ENCODE measurements at places on chromosomes 3 and 15.

DNA sequence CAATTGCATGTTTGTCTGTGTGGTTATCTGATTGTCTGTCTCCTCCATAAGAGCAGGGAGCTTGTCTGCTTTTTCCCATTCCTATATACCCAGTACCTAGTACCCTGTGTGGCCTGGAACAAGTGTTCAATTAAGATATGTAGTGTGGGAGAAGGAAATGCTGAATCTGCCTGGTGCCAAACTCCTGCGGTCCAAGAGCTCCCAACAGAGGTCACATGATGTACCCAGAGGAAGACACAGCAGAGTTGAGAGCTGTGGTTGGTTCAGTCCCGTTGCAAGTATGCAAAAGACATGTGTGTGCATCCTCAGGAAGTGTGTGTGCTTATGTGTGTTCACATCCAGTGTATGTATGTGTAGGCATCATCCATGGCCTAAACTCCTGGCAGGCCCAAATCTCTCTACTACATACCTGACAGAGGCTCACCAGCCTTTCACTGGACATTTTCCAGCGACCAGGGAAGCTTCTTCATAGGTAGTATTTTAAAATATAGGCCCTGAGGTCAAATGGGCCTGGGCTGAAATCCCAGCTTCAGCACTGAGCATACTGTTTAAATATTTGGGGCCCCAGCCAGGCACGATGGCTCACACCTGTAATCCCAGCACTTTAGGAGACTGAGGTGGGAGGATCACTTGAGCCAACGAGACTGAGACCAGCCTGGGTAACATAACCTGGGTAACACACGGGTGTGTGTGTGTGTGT lies 34.0 kb upstream of the ITGA11 start:
- DNase-seq = no peak

DNA sequence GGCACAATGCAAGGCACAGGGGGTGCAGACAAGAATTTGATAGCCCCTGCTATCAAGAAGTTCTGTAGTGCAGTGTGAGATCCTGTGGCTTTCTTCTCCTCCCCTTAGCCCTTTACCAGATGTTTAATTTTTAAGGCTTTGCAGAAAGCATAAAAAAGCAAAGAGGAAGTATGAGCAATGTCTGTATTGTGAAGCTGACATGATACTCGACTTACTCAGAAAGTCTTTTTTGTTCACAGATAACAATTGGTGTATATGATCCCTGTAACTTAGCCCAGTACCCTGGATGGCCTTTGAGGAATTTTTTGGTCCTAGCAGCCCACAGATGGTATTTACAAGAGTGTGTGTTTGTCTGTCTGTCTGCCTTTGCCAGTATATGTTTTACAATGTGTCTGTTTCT lies 58.9 kb downstream of the ATG7 start:
- DNase-seq = no peak

- no peak for DNase-seq
Measured at GRCh38 chr15:82301296-82302016, 38.8 kb downstream of the SAXO2 start.

- DNase-seq = peak; percentile 62
Measured at GRCh38 chr3:46693892-46694226, 380 bp upstream of the ALS2CL start.

DNA sequence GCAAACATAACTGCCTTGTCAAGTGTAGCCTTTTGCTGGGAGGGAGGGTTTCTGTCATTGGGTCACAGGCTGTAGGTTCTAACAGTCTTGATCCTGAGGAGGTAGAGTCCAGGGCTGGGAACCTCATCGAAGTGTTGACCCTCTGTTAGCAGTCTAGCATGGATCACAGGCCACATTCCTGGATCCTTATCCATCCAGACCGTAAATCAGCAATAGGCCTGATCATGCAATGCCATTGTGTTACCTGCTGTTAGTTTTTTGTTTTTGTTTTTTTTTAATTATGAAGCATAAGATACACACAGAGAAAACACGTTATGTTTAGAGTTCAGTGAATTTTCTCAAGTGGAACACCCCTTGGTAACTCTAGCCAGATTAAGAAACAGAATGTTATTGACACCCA lies 282.0 kb upstream of the TPM1 start:
- DNase-seq = no peak

- DNase-seq = no peak
Measured at GRCh38 chr15:73629798-73630429, 3.3 kb downstream of the NPTN start.

GRCh38 chr3:120559242-120560061 lies 36.7 kb upstream of the NDUFB4 start:
- DNase-seq = peak; percentile 7

- DNase-seq = no peak
Measured at GRCh38 chr3:97350971-97351370, 413.6 kb upstream of the ARL6 start.

DNA sequence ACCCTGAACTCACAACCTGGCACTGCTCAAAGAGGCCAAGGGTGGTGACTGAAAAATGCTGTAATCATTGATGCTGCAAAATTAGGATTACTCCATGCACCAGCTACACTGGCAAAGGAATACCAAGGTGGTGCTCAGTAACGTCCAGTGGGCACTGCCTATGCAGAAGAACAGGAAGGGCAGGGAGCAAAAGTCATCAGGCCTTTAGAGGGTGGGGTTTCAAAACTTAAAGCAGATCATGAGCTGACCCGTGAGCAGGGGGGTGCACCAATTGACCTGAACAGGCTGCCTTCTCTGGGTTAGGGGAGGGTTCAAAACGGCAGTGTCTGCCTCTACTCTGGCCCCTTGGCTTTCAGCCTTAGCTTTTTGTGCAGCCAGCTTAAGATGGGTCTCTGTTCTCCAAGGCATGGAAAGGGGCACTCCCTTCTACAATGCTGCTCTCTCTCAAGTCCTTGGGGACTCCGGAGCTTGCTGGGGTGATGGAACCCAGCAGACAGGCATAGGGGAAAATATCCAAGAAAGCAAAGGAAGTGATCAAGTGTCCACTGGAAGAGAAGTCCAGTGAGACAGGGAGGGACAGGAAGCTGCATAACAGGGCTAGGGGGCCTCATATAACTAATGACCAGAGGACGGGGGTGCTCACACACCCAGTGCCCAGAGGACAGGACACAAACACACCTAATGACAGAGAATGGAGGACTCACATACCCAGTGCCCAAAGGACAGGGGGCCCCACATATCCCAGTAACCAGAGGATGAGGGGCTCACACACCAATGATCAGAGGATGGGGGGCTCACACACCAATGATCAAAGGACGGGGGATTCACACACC lies 11.4 kb downstream of the RAB6B start:
- DNase-seq = no peak

GRCh38 chr3:171687581-171687980 lies 122.7 kb downstream of the PLD1 start:
- DNase-seq = no peak

GRCh38 chr3:162292409-162292808 lies 795.8 kb downstream of the OTOL1 start:
- DNase-seq = no peak

GRCh38 chr3:137329594-137329993 lies 371.8 kb downstream of the IL20RB start:
- no peak for DNase-seq

- no peak for DNase-seq
Measured at GRCh38 chr15:49706805-49707204, 86.0 kb downstream of the DTWD1 start.

GRCh38 chr15:51201581-51201980 lies 106.9 kb upstream of the TNFAIP8L3 start:
- no peak for DNase-seq

GRCh38 chr15:74489518-74490338 lies 28.8 kb upstream of the UBL7 start:
- peak; percentile 82 for DNase-seq

DNA sequence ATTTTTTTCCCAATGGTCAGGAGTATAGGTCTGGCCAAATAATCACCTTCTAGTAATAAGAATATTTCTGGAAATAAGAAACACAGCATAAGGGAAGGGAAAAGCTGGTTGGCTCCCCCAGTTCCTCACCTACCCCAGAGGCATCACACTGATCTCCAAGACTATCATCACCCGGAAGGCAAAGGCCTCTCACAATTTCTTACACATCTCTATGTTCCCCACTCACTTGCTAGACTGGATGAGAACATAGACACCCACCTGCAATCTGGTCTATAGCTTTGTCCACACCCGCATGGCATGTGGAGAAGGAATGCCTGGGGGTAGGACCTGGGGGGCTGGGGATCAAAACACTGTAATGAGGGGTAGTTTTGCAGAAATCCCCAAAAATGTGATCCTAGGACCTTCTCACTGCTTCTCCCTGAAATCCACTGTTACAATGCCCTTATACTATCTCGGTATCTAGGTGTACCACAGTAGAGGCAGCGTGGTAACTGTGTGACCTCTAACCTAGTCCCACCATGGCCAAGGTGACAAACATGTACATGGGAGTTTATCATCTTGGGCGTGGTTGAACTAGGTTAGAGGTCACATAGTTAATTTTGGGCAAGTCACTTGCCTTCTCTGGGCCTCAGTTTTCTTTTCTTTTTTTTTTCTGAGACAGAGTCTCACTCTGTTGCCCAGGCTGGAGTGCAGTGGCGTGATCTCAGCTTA lies 29.5 kb upstream of the NRROS start:
- DNase-seq = no peak

DNA sequence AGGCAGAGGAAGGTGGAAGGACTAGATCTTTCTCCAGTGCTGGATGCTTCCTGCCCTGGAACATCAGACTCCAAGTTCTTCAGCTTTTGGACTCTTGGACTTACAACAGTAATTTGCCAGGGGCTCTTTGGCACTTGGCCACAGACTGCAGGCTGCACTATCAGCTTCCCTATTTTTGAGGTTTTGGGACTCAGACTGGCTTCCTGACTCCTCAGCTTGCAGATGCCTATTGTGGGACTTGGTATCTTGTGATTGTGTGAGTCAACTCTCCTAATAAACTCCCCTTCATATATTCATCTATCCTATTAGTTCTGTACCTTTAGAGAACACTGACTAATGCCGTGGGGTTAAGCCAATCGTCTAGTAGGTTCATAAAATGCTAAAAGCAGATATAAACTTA lies 8.8 kb upstream of the B3GNT5 start:
- DNase-seq = no peak

DNA sequence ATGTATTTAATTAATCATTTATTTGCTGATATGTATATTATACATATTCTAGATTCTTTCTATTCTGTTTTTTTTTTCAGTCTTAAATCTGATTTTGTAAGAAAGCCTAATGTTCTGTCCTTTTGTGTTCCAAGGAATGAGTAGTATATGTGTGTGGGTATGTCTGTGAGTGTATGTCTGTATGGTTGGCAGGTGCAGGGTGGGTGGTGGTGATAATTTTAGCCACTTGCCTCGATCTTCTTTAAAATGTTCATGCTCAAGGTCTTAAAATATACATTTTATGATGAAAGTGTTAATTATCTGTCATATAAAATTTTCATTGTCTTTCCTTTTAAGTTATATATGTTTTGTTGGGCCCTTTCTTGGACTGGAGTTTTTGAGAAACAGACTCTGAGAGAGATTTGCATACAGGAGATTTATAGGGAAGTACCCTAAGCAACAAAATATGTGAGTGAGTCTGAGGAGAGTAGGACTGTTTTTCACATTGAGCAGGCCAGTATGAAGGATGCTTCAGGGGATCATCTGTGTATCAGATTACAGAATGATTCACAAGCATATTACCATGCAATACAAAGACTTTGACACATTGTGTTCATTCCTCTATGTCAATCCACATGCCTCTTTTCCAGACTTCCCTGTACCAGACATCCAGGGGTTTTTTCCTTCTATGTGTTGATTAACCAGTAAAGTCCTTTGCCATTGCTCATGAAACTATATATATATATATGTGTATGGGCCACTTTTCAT lies 211.0 kb upstream of the DPPA4 start:
- DNase-seq = no peak

GRCh38 chr3:52551118-52551517 lies 14.7 kb downstream of the UQCC5 start:
- DNase-seq = no peak

GRCh38 chr15:87761736-87762509 lies 494.6 kb downstream of the NTRK3 start:
- DNase-seq = no peak

GRCh38 chr15:62337934-62338333 lies 172.8 kb upstream of the C2CD4B start:
- no peak for DNase-seq

DNA sequence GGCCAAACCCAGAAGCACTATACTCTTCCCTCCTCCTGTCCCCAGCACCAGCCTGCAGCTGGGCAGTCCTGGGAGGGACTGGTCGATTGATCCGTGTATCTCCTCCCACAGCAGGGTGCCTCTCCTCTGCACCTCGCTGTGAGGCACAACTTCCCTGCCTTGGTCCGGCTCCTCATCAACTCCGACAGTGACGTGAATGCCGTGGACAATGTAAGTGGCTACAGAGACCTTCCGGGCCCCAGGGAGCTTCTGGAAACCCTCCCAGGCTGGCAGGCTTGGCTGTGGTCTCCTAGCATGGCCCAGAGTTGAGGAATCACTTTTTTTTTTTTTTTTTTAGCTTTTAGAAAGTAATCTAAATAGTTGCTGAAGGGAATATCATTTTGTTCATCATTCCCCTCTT lies 30.7 kb downstream of the ANKDD1A start:
- DNase-seq = no peak

DNA sequence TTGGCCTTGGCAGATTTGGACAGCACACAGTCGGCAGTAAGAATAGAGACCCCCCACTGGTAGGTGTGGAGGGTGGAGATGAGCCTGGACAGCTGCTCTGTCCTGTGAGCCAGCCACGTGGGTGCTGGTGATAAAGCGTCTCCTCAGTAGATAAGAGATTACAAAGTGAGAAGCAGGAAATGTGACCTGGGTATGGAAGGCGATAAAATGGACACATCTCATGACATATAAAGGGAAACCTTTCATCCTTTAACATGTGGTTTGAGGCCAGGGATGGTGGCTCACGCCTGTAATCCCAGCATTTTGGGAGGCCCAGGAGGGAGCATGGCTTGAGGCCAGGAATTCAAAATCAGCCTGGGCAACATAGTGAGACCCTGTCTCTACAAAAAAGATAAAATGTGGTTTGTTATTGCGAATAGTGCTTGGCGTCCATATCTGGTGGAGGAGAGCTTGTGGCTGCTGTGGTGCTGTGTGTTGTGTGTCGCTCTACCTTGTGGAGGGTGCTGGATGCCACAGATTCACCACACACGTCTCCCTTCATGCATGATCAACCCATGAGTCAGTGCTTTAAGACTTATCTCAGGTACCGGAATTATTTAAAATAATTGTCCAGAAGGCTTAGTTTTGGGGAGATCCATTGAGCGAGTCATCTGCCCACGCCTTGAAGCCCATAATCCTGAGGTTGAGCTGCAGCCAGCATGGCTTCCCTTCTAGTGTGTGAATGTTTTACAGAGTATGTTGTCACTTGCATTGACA lies 157.0 kb downstream of the GABRG3 start:
- DNase-seq = no peak

- DNase-seq = no peak
Measured at GRCh38 chr3:23728601-23729117, 77.1 kb upstream of the UBE2E1 start.

- DNase-seq = no peak
Measured at GRCh38 chr3:72748659-72749058, 99.6 kb downstream of the SHQ1 start.

- DNase-seq = no peak
Measured at GRCh38 chr3:126556637-126557414, 1.9 kb downstream of the C3orf22 start.

GRCh38 chr3:112814266-112814665 lies 32.4 kb downstream of the CD200R1L start:
- DNase-seq = no peak
